ENCODE measurements at places on chromosomes 7 and 10.
A peak's percentile ranks its signal among the peaks of the same experiment; 100 is the strongest.

- no peak for DNase-seq
These were observed 23.3 kb downstream of the MALRD1 start for GRCh38 chr10:19071946-19072345.

DNA sequence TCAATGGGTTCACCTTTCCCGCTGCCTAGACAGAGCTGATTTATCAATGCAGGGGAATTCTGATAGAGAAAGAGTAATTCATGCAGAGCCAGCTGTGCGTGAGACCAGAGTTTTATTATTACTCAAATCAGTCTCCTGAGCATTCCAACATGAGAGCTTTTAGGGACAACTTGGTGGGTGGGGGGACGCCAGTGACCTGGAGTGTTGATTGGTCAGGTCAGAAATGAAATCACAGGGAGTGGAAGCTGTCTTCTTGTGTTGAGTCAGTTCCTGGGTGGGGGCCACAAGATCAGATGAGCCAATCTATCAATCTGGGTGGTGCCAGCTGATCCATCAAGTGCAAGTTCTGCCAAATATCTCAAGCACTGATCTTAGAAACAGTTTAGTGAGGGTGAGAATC is 99.0 kb upstream of the CAV2 start:
- no peak for DNase-seq

DNA sequence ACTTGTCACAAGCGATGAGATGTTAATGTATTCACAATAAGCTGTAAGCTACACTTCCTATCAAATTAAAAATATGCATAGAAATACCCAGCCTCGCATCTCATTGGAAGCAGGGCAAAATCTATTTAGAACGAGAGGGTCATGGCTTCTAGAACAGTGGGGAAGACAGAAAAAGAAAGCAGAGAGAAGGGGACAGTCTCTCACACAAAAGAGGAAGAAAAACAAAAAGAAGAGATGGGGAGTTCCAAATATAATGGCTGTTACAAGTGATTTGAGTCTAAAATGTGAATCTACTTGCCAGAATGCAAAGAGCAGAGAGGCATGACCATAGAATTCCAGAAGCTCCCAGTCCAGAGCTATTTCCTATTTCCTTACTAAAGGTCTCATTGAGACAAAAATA is 13.8 kb downstream of the LRRN3 start:
- DNase-seq = no peak

GRCh38 chr10:110918269-110918642 is 724 bp downstream of the BBIP1 start:
- peak; percentile 97 for DNase-seq

DNA sequence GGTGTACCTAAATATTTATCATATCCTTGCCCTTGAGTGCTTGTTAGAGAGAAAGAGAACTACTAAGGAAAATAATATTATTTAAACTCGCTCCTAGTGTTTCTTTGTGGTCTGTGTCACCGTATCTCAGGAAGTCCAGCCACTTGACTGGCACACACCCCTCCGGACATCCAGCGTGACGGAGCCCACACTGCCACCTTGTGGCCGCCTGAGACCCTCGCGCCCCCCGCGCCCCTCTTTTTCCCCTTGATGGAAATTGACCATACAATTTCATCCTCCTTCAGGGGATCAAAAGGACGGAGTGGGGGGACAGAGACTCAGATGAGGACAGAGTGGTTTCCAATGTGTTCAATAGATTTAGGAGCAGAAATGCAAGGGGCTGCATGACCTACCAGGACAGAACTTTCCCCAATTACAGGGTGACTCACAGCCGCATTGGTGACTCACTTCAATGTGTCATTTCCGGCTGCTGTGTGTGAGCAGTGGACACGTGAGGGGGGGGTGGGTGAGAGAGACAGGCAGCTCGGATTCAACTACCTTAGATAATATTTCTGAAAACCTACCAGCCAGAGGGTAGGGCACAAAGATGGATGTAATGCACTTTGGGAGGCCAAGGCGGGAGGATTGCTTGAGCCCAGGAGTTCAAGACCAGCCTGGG is 11.4 kb downstream of the SERPINE1 start:
- DNase-seq = peak; percentile 93

GRCh38 chr10:123936426-123936825 is 44.8 kb upstream of the CPXM2 start:
- DNase-seq = no peak

GRCh38 chr10:4643471-4643870 is 182.5 kb upstream of the AKR1E2 start:
- no peak for DNase-seq

DNA sequence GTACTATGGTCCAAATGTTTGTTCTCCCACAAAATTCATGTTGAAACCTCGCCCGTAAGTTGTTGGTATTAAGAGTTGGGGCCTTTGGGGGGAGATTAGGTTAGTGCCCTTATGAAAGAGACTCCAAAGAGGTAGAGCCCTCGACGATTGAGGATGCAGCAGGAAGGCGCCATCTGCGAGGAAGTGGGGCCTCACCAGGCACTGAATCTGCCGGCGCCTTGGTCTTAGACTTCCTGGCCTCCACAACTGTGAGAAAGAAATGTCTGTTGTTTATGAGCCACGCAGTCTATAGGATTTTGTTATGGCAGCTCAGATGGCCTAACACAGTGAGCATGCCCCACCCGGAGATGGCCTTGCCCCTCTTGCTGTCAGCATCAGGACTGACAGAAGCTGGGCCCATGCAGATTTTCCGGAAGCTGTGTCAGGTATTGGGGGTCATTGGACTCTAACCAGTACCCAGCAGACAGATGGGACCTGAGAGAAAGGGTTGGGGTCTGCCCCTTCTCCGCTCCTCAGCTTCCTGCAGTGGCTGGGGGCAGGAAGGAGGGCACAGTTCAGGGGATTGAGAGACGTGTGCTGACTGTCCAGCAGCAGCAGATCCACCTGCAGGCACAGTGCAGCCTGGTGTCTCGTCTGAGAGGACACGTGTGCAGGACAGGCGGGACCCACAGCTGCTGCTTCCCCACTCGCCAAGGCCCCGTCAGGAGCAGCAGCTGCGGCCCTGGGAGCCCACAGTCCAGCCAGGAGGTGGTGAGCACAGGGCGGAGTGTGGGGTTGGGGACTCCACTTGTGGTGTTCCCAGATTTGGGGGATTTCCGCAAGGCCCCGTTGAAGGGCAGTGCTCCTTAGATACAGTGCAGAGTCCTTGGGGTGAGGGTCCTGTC is 47.8 kb downstream of the MGMT start:
- no peak for DNase-seq

DNA sequence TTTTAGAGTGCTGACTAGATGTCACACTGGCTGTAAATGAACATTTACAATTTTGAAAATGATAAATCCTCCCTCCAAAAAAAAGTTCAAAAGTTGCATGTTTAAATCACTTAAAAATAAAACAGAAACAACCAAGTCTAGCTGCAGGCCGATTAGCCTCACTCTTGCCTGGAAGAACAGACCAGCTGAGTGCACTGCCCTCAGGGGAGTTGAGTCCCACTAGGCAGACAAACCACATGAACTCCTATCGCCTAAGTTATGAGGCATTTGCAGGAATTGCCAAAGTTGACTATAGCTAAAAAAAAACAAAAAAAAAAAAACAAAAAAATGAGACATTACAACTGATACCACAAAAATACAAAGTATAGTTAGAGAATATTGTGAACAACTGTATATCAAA is 510.0 kb downstream of the ANKRD7 start:
- no peak for DNase-seq

GRCh38 chr10:4361581-4361980 is 464.4 kb upstream of the AKR1E2 start:
- DNase-seq = no peak

DNA sequence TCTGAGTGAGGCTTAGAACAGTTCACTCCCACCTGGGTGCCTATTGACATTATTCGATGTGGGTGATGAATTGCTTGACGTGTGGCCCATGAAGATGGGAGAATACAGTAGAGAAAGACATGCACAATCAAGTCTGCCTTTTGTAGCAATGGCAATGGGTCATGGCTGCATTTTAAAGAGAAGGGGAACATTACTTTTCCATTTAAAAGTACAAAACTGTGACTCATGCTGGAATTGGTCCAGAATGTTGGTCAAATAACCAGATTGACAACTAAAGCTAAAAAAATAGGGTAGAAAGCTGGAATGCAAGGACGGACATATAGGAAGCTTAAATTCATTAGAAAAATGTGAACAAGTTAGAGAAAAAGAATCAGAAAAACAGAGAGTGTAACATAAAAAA is 104.1 kb upstream of the SLC25A13 start:
- no peak for DNase-seq

DNA sequence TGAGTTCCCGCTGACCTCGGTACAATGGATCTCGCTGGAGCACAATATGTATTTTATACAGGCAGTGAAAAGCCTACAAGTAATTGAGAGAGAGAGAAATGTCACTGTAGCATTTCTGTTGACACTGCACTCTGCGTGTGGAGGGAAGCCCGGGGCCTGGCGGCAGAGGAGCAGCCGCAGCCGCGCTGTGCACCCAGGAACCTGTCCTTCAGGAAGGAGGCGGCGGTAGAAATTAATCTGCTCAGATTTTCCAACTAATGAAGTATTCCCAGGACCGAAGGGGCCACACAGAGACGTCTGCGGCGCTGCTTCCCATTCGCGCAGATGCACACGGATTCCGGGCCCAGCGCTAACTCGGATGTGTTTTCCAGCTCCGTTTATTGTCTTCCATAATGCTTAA is 170.1 kb downstream of the EBF3 start:
- DNase-seq = no peak

DNA sequence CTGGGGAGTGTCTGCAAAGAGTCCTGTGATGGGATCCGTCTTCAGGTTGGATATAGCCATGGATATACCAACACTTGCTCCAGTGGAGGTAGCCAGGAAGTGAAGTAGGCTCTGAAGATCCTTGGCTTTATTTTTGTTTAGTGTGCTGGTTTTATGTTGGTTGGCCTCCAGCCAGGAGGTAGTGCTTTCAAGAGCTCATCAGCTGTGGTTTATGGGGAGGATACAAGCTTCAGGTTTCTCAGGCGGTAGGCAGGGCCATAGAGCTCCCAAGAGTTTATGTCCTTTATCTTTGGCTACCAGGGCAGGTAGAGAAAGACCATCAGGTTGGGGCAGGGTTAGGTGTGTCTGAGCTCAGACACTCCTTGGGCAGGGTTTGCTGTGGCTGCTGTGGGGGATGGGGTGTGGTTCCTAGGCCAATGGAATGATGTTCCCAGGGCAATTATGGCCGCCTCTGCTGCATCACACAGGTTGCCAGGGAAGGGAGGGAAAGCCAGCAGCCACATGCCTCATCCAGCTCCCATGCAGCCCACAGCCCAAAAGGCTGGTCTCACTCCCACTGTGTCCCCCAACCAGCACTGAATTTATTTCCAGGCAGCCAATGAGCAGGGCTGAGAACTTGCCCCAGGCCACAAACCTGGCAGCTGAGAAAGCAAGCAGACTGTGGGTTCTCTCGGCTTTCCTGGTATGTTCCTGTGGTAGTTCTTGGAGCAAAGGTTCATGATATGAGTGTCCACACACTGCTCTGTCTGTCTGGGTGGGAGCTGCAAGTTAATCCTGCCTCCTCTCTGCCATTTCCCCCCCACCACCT is 67.0 kb upstream of the PRLHR start:
- no peak for DNase-seq

GRCh38 chr7:8597565-8597964 is 164.2 kb downstream of the NXPH1 start:
- no peak for DNase-seq

- no peak for DNase-seq
These were observed 94.8 kb downstream of the PRPF18 start for GRCh38 chr10:13681528-13681927.

DNA sequence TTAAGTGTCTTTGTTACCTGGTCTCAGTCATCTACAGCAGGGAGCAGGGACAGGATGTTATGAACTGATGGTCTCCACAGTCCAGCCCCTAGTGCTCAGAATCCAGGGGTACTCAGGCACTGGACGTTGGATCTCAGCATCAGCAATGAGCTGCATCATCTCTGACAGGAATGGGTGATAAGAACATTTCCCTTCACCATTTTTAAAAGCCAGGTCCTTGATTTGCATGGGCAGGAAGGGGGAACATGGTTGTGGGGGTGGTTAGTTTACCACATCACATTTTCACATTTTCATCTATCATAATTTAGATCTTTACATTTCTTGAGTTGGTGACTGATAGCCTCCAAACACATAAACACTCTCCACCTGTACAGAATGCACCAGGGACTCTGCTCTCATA is 427.8 kb upstream of the NPVF start:
- DNase-seq = no peak

- DNase-seq = no peak
These were observed 105.7 kb upstream of the YAE1 start for GRCh38 chr7:39460486-39460885.

DNA sequence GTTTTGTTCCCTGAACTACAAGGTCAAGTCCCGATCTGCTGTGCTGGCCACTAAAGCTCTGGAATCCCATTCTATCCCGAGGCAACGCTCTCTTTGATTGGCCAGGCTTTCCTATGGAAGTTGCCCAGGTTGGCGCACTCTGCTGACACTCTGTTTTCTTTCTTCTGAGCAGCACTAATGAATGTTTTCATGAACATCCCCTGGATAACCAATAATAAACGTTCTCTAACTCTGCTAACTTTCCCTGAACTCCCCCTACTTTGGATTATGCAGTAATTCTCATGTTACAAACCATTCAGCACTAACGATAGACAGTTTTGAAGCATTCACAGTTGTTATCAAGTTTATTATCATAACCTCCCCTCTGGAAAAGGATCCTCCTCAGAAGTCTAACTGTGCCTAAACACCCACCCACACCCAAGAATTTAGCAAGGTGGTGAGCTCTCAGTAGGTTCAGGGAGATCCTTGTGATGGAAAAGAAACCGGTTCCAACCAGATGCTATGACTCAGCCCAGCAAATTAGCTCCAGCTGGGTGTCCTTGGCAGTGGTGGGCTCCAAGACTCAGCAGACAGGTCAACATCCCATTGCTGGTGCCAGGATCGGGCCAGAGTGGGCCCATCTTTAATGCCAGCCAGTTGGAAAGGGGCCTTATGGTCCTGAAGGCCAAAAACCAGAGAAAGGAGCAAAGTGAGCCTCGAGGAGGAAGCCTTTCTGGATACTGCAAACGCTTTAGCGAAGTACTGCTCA is 68.4 kb downstream of the CREB3L2 start:
- no peak for DNase-seq

DNA sequence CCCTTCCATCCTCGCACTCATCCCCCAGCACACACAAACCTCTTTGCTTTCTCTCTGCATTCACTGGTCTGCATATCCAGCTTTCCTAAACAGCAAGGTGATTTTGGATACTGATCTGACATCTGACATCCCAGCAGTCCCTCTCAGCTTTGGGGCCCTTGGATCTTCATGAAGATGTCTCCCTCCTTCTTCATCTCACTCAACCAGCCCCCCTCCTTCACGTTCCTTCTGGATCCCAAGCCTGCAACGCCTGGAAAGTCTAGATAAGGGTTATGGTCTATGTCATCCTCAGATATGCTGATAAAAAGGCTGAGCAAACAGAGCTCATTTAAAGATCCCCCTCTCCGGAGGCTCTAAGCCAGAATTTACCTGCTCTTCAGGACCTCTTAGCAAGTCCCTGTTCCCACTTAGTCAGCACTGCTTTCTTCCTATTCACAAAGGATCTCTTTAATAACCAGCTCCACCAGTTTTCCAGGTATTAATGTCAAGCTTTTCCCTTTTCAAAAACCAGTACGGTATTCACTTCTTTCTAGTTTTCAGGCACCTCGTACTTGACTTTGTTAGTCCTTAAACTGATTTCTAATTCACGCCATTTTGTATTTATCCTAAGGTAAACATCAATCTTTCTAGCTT is 38.9 kb downstream of the CREB3L2 start:
- no peak for DNase-seq

Measured in NCI-H226 (cell line).